CD4-positive, alpha-beta T cell (primary cell): ENCODE measurements at places on chromosomes 4 and X.

DNA sequence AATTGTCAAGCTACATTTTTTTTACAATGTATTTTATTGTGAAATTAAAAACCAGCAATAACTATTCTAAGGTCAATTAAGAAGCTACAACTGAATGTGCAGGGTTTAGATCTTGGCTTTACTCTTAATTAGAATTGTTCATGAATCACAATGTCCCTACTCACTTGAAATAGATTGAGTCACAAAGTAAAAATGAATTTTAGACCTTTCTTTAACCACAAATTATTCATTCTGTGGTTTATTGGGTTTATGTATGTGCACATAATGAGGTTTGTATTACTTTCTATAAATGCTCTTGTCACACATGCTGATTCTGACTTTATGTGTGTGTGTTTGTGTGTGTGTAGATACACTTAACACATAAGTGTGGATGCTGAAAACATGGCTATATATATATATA, 647.0 kb upstream of the AADAT start:
- no peak overlapping the region for H3K4me3 ChIP-seq
- no peak overlapping the region for H3K27ac ChIP-seq
- no peaks in the 10 kb centered on the region for H3K36me3 ChIP-seq
- no peak for DNase-seq
- H3K4me1 ChIP-seq, result no peaks in the 10 kb centered on the region

DNA sequence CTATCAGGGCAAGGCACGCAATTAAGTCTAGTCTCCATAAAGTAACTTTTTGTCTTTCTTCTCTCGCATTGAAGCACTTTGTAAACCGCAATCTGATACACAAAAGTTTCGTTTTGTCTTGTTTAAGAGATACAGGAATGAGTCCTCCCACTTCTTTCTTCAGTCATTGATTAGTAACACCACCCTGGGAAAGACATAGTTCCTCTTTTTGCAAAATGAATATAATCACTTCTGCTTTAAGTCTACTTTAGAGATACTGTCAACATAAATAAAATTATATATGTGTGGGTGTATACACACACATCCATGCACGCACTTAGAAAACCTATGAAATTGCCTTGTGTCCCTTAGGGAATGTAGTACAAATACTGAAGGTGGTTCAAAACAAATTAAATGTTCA, 11.7 kb downstream of the COQ2 start:
- H3K27me3 ChIP-seq, result no peaks in the 10 kb centered on the region
- no peak overlapping the region for H3K4me3 ChIP-seq
- no peak overlapping the region for H3K27ac ChIP-seq

DNA sequence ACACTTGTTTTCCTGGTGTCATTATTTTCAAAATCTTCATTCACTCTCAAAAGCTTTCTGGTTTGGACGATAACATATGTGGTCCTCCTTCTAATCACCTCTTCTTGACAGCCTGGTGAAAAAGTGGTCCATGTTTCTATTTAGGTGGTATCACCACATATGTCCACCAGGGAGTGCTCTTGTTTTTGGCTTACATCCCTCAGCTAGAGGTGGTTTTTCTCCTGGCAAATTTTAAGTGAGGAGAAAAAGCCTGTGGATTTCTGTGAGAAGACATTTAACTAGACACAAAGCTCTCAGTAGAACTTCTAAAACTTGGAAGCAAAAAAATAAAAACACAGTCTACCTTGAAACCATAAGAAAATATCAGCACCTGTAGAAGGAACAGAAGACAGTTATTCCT, 58.0 kb upstream of the FRMPD4 start:
- DNase-seq, result no peak
- no peaks in the 10 kb centered on the region for H3K4me1 ChIP-seq
- no peaks in the 10 kb centered on the region for H3K36me3 ChIP-seq
- H3K4me3 ChIP-seq, result no peak overlapping the region

- H3K4me3 ChIP-seq, result no peak overlapping the region
- no peaks in the 10 kb centered on the region for H3K27me3 ChIP-seq
- H3K27ac ChIP-seq, result peak overlapping the region; percentile 13
Observed at GRCh38 chrX:78957768-78958130, 12.6 kb downstream of the P2RY10 start.

- H3K36me3 ChIP-seq, result no peaks in the 10 kb centered on the region
- no peak for DNase-seq
- no peaks in the 10 kb centered on the region for H3K27me3 ChIP-seq
- no peak overlapping the region for H3K4me3 ChIP-seq
- no peak overlapping the region for H3K27ac ChIP-seq
Observed at GRCh38 chr4:163077680-163078079, 89.0 kb downstream of the NAF1 start.

GRCh38 chr4:48462363-48462762, 20.8 kb upstream of the SLC10A4 start:
- no peaks in the 10 kb centered on the region for H3K4me1 ChIP-seq
- no peak overlapping the region for H3K4me3 ChIP-seq
- DNase-seq, result no peak

DNA sequence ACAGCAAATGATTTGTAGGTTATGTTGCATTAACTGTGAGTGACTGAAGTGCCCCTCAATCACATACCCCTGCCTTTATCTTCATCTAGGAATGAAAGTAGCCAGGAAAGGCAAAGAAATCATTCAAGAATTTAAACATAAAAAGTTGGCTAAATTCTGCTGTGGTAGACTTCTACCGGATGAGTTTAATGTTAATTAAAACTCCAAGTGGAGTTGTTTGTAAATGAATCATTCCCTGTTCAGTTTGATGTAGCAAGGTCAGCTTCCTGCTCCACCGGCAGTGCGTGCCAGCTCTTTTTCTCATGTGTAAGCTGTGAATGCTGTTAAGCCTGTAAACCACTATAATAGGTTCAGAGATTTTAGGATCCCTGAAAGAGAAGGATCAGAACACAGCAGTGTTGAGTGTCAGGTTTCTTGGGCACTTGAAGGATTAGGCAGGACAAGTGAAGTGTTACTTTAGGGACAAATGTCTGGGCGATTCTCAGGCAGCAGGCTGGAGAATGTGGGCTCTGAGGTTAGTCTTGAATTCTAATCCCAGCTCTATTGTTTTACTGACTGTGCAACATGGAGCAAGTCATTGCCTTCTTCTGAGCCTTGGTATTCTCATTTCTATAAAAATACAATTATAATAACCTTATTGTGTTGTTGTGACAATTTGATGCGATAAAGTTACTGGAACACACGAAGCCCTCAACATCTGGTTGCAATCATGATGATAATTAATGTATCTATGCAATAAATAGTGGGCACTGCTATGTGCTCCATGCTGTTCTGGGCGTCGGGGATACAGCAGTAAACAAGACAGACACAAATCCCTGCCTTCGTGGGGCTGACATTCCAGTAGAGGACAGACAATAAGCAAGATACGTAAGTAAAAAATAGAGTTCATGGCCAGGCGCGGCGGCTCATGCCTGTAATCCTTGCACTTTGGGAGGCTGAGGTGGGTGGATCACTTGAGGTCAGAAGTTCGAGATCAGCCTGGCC, 112.0 kb downstream of the SHROOM3 start:
- no peak overlapping the region for H3K27ac ChIP-seq
- no peaks in the 10 kb centered on the region for H3K36me3 ChIP-seq
- H3K4me3 ChIP-seq, result no peak overlapping the region
- no peaks in the 10 kb centered on the region for H3K4me1 ChIP-seq

DNA sequence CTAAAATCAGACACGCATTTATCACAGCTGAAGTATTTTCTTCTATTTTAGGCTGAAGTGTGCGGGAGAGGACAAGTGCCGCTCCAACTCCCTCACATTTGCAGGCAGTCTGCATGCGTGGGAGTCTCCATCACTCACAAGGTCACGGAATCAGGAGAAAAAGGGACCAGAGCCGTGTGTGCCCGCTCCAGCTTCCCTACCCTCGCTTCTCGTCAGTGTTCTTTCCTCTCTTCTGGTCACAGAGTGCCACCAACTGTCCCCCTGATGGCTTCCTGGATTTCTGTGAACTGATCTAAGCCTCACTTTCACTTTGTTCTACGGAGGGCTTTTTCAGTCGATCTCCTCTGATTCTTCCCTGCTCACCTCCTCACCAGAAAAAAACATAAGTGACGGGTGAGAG, 407.4 kb upstream of the AADAT start:
- no peak overlapping the region for H3K27ac ChIP-seq
- H3K4me1 ChIP-seq, result no peaks in the 10 kb centered on the region
- no peak overlapping the region for H3K4me3 ChIP-seq
- no peaks in the 10 kb centered on the region for H3K27me3 ChIP-seq
- DNase-seq, result no peak
- no peaks in the 10 kb centered on the region for H3K36me3 ChIP-seq

DNA sequence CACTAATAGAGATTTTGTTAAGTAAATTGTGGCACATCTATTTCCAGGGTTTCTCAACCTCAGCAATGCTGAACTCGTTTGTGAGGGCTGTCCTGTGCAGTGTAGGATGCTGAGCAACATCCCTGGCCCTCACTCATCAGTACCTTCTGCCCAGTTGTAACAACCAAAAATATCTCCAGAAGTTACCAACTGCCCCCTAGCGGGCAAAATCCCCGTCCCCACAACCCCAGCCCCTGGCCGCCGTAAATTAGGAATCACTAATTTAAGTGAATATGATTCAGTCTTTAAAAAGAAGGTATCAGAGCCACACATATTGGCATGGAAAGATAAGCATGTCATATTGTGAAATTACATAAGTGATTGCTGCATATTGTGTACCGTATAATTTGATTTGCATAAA, 123.4 kb downstream of the ASB9 start:
- no peak overlapping the region for H3K27ac ChIP-seq
- H3K4me3 ChIP-seq, result no peak overlapping the region
- H3K36me3 ChIP-seq, result no peaks in the 10 kb centered on the region
- no peaks in the 10 kb centered on the region for H3K27me3 ChIP-seq

DNA sequence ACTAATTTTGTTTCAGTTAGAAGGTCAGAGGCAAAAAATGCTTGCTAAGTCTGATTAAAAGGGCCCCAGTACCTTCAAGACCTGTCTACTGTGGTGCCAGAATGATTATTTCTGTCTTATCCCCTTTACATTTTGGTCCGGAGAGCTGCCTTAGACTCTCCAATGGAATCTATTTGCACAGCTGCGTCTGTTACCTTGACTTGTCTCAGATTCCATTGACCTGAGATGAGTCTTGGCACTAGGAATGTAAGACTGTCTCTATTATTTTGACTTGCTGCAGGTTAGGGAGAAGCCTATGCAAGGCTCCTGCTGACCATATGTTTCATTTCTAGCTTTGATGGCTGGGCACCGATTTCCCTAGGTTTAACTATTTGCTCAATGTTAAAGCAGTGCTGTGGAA, 457.6 kb downstream of the KCTD8 start:
- no peak overlapping the region for H3K27ac ChIP-seq
- no peaks in the 10 kb centered on the region for H3K4me1 ChIP-seq
- DNase-seq, result no peak
- no peak overlapping the region for H3K4me3 ChIP-seq

GRCh38 chr4:169121861-169122382, 111.9 kb upstream of the CBR4 start:
- no peaks in the 10 kb centered on the region for H3K36me3 ChIP-seq
- no peaks in the 10 kb centered on the region for H3K27me3 ChIP-seq
- no peaks in the 10 kb centered on the region for H3K4me1 ChIP-seq
- no peak overlapping the region for H3K27ac ChIP-seq

- H3K4me1 ChIP-seq, result no peaks in the 10 kb centered on the region
- no peak overlapping the region for H3K4me3 ChIP-seq
- no peak overlapping the region for H3K27ac ChIP-seq
- DNase-seq, result no peak
- H3K27me3 ChIP-seq, result peaks cover 7% of the 10 kb centered on the region
Observed at GRCh38 chr4:121784975-121785374, 16.1 kb upstream of the EXOSC9 start.

DNA sequence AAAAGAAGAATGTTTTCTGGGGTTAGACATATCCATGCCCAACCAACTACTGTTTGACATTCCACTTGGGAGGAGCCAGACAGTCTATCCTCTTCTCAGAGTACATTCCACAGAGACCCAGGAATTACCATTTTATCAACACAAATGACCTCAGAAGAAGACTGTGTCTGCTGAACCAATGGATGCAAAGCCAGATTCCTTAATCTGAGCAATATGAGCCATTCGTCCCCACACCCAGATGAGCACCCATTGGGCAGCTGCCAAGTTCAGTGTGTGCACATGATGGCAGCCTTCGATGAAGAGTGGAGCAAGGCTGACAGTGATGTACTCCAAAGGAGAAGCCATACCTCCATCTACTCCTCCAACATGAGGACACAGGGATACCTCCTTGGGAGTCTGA, 111.3 kb downstream of the ZNF674 start:
- H3K4me3 ChIP-seq, result no peak overlapping the region
- no peaks in the 10 kb centered on the region for H3K36me3 ChIP-seq
- no peaks in the 10 kb centered on the region for H3K4me1 ChIP-seq
- no peak for DNase-seq
- no peaks in the 10 kb centered on the region for H3K27me3 ChIP-seq
- no peak overlapping the region for H3K27ac ChIP-seq

DNA sequence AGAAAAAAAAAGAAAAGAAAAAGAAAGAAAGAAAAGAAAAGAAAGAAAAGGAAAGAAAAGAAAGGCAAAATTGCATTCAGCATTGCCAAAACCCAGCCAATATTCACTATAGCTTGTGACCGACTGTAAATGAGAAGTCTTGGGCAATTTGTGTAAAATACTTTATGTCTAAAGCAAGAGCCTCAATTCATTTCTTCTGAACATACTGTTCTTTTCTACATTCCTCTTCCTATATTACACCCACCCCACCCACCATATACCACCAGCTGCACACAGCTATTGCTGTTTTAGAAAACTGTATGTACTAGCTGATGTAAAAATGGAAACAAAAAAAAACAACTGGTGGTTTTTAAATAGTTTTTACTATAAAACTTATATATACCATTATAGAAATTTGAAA, 156.9 kb upstream of the TTC29 start:
- no peaks in the 10 kb centered on the region for H3K4me1 ChIP-seq
- no peak overlapping the region for H3K4me3 ChIP-seq
- no peaks in the 10 kb centered on the region for H3K36me3 ChIP-seq
- DNase-seq, result no peak
- no peak overlapping the region for H3K27ac ChIP-seq

DNA sequence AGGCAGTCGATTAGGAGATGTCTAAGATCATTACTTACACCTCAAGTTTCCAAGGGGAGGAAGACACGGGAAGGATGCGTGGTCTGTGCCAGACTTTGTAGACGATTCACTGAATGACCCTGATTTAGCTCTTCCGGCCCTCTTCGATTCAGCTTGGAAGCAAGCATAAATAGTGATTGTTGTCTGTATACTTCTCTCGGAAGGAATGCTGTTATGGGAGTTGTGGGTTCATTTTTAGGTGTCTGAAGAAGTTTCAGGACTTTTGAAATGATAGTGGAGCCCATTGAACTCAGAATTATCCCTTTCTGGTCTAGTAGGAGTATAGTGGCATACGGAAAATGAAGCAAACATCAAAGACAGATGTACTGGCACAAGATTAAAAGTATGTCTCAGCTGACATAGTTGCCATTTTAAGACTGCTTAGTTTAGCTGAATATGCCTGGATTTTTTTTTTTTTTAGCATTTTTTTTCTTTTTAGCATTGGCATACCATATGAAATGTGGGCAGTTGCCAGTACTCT, 1.0 kb upstream of the ANKRD17 start:
- peak overlapping the region; percentile 74 for H3K4me3 ChIP-seq
- no peaks in the 10 kb centered on the region for H3K27me3 ChIP-seq
- DNase-seq, result peak; percentile 53
- peak overlapping the region; percentile 95 for H3K27ac ChIP-seq
